Stimulated activated naive CD4-positive, alpha-beta T cell treated with Interleukin-2 at 50 U/mL for 16 hours (primary cell): ENCODE measurements at places on chromosomes 4 and X.

DNA sequence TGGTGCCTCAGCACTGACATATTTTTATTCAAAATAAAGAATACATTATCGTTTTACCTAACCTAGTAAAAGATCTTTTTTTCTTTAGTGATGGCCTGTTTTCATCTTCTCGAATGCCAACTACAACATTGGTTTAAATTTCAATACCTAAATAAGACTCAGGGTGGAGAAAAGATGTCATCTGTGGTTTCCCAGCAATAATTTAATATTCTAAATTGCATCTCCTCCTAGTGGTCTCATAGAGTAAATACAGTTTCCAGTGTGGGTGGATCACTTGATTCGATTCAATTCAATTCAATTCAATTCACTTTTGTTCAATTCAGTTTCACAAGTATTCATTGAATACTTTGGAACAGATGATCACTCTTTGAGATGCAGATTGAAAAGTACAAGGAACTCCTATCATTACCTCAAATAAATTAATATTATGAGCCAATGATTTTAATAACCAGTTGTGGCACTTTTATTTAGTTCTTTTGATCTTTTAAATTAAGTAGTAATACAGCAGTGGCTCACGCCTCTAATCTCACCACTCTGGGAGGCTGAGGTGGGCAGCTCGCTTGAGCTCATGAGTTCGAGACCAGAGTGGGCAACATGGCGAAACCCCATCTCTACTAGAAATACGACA, 427.2 kb downstream of the FAT4 start:
- DNase-seq: no peak

GRCh38 chrX:31459361-31459760, 387.5 kb upstream of the FTHL17 start:
- no peak for DNase-seq

- DNase-seq: no peak
Observed at GRCh38 chr4:41006141-41006540, 208.2 kb downstream of the APBB2 start.

GRCh38 chr4:81789741-81790399, 318.2 kb upstream of the RASGEF1B start:
- no peak for DNase-seq

DNA sequence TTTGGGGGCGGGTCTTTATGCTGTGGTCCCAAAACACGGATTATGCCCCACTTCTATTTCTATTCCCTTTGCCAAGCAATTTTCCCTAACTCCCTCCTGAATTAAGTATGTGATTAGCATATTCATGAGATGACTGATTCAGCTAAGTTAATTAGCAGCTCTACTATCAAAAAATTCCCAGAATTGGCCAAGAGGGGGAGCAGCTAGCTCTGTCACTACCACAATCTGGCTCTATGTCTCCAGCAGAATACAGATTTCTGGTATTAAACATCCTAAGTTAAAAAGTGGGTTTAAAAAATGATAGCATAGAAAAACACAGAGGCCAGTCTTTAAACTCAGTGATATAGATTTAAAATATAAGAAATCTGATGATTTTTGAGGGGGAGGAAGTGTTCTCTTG, 80.3 kb downstream of the GPC4 start:
- DNase-seq: no peak

- DNase-seq: no peak
Observed at GRCh38 chr4:48450740-48451139, 32.4 kb upstream of the SLC10A4 start.

DNA sequence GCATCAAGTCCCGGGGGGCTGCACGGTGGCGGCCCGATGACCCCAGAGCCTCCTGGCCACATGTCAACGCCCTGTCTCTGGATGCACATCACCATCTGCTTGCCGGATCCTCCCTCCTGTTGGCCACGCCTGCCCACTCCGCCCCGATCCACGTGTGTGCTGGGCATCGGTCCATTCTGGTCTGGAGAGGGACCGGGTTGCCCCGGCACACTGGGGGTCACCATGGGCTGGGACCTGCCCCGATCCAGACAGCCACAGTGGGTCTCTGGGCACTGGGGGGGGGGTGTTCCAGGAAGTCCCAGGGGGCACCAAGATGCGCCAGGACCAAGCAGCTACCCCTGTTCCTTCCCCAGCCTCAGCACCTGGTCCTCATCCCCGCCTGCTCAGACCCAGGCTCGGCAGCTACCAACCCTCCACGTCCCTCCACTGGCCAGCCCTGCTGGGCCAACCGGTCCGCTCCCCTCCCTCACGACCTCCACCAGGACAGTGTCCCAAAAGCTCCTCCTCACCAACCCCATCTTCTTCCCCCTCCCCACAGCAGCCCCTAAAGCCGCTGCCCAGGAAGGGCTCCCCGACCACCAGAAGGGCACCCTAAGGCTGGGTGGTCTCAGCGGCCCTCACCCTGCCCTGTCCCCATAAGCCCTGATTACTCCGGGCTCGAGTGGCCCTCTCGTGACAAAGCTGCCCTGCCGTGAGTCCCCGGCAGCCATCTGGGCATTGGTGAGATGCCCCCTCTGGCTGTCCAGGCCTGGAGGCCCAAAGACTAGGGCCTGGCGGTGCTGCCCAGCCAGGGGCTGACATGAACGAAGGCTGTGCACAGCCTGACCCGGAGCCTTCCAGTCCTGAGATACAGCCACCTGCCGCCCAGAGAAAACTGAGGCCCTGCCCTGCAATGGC, 4.6 kb downstream of the CTBP1 start:
- no peak for DNase-seq

DNA sequence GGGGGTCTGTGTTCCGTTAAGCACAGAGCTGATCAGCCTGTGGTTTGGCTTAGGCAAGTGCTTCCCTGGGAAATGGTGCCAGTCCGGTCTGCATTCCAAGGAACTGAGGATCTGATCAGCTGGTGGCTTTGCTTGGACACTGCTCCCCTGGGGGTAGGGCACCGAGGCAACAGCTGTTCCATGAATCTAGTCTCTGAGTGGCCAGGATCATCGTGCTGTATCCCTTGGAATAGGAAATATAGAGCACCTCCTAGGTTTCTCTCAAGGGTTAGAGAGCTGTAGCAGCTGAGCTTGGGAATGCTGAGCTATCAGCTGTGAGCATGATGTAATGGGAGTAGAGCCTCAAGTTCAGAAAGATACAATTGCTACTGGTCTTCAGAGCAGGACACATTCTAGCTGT, 863.9 kb downstream of the RAPGEF2 start:
- DNase-seq: no peak

DNA sequence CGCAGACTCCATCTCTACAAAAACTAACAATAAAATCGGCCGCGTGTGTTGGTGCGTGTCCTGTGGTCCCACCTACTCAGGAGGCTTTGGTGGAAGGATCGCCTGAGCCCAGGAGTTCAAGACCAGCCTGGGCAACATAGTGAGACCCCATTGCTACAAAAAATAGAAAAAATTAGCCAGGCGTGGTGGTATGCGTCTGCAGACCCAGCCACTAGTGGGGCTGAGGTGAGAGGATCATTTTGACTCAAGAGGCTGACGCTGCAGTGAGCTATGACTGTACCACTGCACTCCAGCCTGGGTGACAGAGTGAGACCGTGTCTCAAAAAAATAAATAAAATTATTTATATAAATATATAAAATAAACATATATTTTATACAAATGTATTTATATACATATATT, 22.3 kb downstream of the ASMTL start:
- no peak for DNase-seq

DNA sequence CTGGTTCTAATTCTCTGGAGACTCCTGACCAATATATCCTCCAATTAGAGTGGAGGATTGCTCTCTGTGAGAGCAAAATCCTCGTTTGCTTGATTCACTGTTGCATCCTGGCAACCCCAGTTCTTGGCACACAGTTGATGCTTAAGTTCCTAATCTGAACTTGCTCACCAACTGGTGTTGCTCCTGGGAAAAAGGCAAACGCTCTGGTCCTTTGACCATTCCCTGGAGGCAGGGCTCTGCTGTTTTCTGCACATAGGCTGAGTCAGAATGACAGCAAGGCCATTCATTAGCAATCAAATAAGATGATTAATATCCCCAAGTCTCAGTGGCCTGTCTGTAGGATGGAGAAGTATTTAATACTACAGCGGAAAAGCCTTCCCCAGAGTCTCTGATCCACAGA, 172.7 kb upstream of the TBC1D9 start:
- DNase-seq: no peak

GRCh38 chr4:184406958-184407391, 67.4 kb downstream of the IRF2 start:
- no peak for DNase-seq

DNA sequence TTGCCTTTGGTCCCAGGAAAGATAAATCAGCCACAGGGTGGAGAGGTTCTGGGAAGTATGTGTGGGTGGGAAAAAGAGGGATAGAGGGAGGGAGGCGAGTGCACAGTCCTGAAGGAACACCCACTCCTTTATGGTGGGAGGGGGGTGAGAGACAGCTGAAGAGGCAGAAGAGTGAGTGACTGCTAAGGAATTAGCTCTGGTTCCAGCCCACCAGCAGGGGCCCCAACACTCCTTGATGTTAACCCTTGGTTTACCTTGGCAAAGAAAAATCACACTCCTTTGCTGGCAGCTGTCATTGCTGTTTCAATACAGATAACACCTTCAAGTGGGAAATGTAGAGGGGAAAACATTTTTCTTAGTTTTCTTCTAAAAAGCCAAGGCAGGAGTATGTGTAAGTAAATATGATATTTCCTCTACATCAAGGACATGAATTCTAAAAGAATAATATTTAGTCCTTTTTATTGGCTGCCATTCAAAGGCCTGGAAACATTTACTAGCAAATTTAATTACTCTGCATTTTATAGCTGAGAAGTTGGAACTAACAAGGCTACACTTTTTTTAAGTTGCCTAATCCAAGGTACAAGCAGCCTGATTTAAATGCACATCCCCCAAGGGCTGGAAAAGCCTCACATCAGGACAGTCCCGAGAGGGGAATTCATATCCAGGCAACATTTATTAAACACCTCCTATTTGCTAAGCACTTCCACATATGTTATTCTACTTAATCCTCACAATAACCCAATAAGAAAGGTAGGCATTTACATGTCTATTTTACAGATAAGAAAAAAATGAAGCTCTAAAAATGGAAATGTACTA, 81.7 kb downstream of the HS6ST2 start:
- no peak for DNase-seq

- no peak for DNase-seq
Observed at GRCh38 chr4:78971776-78972175, 32.5 kb upstream of the PAQR3 start.

GRCh38 chr4:10123227-10124101, 6.9 kb upstream of the WDR1 start:
- DNase-seq: no peak

- DNase-seq: no peak
Observed at GRCh38 chrX:21955403-21956189, 15.1 kb downstream of the SMS start.

- DNase-seq: no peak
Observed at GRCh38 chr4:158856852-158857251, 88.0 kb downstream of the FNIP2 start.

GRCh38 chr4:13966231-13967195, 339.0 kb upstream of the BOD1L1 start:
- no peak for DNase-seq

DNA sequence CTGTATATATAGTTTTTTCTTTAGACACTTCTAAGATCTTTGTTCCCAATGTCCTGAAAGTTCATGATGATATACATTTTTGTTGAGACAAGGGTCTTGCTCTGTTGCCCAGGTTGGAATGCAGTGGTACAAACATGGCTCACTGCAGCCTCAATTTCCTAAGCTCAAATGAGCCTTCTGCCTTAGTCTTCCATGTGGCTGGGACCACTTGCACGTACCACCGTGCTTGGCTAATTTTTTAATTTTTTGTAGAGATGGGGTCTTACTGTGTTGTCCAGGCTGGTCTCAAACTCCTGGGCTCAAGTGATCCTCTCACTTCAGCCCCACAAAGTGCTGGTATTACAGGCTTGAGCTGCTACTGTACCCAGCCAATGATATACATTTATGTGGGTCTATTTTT, 132.9 kb upstream of the BCOR start:
- no peak for DNase-seq

GRCh38 chr4:78654807-78655206, 103.2 kb downstream of the ANXA3 start:
- DNase-seq: no peak

- DNase-seq: no peak
Observed at GRCh38 chr4:174856926-174857800, 28.1 kb upstream of the GLRA3 start.

- no peak for DNase-seq
Observed at GRCh38 chr4:67091673-67092072, 453.6 kb downstream of the CENPC start.

GRCh38 chr4:163930086-163930485, 435.6 kb downstream of the TMA16 start:
- no peak for DNase-seq

- DNase-seq: peak; percentile 19
Observed at GRCh38 chrX:136627409-136627808, 20.5 kb upstream of the CD40LG start.

DNA sequence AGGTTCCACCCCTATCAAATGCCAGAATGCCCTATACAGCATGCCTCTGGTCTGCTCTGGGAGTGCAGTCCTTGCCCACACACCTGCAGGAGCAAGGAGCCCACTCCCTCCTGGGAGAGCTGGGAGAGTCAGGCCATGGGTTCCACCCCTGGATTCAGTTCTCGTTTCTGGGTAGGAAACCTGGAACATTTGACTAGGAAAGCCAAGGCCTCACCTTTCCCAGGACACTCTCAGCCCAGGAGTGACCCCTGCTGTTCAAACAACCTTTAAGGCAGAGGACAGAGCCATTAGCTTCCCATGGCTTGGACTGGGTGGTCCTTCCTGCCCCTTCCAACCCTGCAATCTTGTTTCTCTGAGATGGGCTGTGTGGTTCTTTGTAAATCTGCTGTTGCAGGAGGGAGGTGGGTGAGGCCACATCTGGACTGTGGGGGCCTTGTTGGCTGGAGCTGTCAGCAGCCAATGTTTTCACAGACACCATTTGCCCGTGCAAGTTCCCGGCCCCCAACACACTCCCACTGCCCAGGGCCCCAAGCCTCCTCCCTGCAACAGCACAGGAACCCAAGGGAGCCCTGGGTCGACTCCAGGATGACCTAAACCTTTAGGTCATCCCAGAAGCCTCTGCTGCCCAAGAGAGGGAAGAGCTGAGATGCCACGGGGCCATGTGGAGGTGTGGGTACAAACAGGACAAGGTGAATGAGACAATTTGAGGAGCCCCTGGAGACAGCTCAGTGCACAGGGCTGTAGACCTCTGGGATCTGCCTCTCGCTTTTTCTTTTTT, 104.4 kb downstream of the PJA1 start:
- no peak for DNase-seq

- DNase-seq: no peak
Observed at GRCh38 chrX:101219864-101220346, 319 bp downstream of the DRP2 start.

DNA sequence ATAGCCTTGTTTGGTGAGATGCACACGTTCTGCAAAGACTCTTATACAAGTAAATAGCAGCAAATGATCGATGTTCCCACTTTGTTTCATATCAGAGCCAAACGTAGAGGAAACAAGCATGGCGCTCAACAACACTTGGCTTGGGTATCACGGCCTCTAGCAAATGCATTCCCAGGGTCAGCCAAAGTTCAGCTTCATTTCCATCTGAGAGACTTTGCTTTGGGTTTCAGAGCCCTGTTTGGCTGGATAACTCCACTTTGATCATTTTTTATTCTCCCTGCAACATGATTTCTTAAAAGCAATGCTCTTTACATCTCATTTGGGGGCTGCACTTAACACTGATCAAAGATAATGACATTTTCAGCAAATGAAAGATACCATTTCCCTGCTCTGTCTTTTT, 199.2 kb upstream of the FAM9B start:
- DNase-seq: no peak
